ENCODE measurements at places on chromosomes 4 and X. TPM values are rescaled to one million over a fixed set of nuclear protein-coding genes. Genes with fewer than 3 reads are reported as not detected.

The NHS gene
- total RNA-seq = 4.4 TPM

The BMP3 gene
- total RNA-seq = 0.13 TPM

The MAN2B2 gene
- 63.4 TPM for total RNA-seq

The PRKG2 gene
- 0.36 TPM for total RNA-seq

The NUP62CL gene
- total RNA-seq = not detected

The TMSB15B gene
- 1.5 TPM for total RNA-seq

The APEX2 gene
- total RNA-seq = 5.6 TPM

All from smooth muscle cell of the pulmonary artery (primary cell).